ENCODE measurements at places on chromosomes 7 and 10.

GRCh38 chr10:95532536-95532935, 28.6 kb downstream of the SORBS1 start:
- no peak for DNase-seq

DNA sequence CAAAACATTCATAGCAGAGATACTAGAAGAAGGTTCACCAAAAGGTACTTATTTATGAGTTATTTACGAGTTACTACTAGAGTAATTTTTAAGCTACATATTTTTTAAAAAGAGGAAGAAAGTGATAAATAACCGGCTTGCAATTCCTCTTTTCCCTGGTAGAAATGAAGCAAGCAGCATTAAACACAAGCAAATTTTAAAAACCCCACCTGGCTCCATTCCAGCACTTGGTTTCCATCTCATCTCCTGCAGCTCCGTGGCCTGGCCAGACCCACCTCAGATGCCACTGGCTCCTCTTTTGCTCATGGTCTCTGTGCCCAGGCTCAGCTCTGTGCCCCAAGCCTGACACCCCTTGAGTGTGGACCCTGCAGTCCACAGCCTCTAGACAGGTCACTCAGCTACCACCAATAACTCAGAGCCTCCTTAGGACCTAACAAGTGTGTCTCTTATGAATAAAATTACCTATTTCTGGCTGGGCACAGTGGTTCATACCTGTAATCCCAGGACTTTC, 479.5 kb downstream of the TNS3 start:
- DNase-seq = no peak

- DNase-seq = no peak
Observed at GRCh38 chr7:2864999-2865670, 21.0 kb upstream of the GNA12 start.

- no peak for DNase-seq
Observed at GRCh38 chr7:43039346-43039745, 73.1 kb upstream of the HECW1 start.

GRCh38 chr7:90178679-90179278, 24.5 kb downstream of the STEAP1 start:
- DNase-seq = no peak

DNA sequence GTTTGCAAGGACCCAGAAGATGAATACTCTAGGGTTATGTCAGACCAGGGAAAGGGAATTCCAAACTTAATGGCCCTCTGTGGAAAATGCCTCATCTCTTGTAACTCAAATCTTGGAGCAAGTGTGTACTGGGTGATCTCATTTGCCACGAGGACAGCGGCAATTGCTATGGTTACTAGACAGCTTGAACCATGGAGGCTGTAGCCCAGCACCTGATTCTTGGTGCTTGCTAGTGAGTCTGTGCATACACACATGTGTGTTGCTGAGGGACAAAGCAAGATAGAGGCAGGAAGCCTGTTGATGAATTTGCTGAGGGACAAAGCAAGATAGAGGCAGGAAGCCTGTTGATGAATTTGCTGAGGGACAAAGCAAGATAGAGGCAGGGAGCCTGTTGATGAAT, 58.6 kb upstream of the FEZF1 start:
- no peak for DNase-seq

GRCh38 chr7:68336594-68336993, 1261.7 kb upstream of the AUTS2 start:
- no peak for DNase-seq
